ENCODE measurements at places on chromosomes 11 and 22.

DNA sequence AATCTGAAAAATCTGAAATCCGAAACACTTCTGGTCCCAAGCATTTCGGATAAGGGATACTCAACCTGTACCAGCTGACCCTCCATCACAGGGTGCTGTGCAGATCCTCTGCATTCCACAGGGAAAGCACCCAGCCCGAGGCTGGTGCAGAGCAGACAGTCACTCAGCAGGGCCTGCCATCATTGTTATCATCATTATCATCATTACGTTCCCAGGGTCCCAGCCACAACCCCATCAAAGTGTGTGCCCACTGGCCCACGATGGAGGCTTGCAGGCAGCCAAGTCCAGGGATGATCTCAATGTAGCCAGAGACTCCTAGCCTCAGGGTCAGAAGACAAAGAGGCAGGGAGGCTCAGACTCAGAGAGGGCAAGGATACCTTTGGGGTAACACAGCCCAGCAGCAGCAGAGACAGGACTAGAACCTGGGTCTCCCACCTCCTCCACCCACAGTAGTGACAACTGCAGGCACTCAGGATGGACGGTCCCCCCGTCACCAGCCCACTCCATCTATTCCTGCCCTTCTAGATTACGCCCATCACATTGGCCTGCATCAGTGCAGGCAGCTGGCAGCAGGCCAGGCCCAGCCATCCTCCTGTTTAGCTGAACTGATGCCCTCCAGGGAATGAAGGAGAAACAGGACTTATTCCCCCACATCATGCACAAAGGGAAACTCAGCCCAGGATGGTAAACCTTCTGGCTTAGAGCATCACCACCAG is 10.3 kb downstream of the GAL3ST1 start:
- DNase-seq: no peak

DNA sequence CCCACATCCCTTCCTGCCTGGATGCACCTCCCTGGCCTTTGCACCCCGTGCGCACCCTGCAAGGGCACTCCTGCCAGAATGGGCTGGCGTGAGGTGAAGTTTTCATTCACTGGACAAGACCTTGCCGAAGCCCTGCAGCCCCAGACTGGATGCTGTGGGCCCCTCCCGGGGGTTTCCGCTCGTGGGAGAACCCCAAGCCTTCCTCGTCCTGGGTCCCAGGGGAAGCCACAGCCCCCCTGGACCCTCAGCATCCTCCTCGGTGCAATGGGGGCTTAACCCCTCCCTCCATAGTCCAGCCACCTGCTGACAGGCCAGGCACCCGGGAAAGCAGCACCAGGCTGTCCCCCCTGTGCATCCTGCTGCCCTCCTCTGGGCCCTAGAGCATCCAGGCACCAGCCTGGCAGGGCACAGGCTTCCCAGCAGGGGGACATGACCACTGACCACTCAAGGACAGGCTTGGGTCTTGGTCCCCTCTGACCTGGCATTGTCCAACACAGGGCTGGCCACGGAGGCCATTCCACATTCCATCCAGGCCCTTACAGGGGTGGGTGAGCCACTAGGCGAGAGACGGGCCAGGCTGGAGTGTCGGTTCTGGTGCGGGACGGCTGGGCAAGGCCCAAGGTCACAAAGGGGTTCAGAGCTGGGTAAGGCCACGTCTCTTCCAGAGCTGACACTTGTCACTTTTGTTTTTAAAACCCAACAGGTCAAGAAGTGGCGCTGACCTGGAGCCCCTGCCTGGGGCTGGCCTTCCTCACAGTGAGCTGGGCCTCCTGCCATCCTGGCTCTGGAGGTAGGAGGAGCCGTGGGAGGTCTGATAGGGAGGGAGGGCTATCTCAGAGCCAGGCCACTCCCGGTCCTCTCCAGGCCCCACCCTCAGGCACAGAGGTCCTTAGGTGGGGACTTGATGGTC is 41.5 kb upstream of the PPARA start:
- DNase-seq: peak; percentile 40

- no peak for DNase-seq
Measured at GRCh38 chr11:12871241-12871640, 137.9 kb upstream of the RASSF10 start.

GRCh38 chr22:21448627-21449416 is 18.4 kb upstream of the TMEM191C start:
- no peak for DNase-seq

DNA sequence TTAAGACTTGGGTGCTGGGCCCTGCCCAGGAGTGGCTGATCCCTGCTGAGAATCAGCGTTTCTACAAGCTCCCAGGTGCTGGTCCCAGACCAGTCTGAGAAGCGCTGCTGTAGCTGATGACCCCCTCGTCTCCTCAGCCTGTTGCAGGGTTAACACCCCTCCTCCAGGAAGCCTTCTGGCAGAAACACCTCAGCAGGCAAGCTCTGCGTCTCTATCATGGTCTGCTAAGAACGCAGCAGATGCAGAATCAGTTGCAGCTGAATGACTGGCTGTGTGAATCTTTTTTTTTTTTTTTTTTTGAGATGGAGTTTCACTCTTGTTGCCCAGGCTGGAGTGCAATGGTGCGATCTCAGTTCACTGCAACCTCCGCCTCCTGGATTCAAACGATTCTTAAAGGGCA is 132.5 kb downstream of the CACNA1I start:
- DNase-seq: no peak

DNA sequence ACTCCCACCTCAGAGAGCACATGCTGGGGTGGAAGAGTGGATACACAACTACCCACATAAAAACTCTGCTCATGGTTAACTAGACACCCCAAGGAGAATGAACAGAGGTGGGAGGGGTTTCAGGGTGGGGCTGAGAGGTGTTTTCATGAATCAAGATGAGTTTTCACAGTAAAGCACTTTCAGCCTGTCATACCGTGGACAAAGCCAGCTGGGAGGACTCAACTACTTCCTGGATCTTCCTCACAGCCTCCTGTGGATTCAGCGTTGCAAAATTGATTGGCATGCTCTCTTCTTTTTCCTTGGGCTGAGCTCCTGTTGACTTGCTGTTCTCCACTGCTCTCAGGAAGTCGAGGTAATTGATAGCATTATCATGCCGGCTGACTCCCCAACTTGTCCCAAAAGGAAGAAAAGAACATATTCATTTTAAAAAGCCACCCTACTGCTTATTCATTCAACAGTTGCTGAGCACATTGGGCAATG is 168.5 kb downstream of the MPPED1 start:
- DNase-seq: no peak

DNA sequence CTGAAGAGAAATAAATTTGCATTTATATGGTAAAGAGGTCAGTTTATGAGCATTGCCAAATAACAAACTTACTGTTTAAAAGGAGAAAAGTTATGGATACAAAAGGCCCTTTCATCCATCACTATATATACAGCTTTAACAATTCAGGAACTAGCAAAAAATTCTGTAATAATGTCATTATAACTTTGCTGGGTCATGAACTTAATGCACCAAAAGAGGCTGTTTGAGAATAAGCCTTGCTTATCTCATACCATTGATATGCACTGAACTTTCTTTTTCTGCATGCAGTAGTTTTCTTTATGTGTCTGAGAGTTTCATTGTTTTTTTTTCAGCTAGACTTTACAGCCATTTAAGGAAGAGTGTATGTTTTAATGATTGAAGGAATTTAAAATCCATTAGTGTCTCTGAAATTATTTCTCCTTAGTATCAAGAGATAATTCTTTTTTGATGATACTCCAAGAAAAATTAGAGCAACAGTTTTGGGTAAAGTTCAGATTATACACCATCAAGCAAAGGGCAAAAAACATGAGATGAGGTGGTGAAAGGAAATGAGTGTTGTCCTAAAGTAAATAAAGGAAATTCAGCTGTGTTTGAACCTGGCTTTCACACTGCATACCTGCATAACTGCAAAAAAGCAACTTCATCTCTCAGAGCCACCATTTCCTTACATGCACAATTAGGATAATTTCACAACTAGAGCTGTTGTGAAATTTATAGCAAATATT is 188.2 kb upstream of the ANO3 start:
- no peak for DNase-seq

DNA sequence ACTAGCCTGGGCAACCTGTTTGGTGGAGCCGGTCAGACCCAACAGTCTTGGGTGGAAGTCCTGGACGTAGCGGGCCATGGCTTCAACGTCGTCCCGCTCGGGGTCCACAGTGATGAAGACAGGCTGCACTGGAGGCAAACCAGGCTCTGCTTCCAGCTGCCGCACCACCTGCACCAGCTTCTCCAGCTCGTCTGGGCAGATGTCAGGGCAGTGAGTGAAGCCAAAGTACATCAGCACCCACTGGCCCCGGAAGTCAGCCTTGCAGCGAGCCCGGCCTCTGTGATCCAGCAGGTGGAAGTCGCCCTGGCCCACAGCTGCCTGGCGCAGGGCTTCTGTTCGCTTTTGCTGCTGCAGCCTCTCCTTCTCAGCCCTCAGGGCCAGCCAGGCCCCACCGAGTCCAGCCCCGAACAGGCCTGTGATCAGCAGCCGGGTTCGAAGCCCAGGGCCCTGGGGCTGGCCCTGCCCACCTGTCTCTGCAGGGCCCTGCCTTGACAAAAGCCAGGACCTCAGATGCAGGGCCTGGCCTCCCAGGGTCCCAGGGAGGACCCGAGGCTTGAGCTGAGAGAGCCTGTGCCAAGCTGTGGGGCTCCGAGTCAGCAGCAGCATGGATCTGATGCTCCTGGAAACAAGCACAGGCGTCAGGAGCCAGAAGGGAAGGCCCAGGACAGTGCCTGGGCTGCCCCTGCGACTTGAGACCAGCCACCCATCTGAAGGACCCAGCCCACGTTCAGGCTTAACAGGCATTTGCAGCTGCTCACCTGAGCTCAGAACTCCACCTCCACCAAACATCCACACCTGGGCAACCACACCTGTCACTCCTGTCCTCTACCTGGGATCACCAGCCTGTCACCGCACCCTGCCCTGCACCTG is 1.4 kb downstream of the SCO2 start:
- no peak for DNase-seq

DNA sequence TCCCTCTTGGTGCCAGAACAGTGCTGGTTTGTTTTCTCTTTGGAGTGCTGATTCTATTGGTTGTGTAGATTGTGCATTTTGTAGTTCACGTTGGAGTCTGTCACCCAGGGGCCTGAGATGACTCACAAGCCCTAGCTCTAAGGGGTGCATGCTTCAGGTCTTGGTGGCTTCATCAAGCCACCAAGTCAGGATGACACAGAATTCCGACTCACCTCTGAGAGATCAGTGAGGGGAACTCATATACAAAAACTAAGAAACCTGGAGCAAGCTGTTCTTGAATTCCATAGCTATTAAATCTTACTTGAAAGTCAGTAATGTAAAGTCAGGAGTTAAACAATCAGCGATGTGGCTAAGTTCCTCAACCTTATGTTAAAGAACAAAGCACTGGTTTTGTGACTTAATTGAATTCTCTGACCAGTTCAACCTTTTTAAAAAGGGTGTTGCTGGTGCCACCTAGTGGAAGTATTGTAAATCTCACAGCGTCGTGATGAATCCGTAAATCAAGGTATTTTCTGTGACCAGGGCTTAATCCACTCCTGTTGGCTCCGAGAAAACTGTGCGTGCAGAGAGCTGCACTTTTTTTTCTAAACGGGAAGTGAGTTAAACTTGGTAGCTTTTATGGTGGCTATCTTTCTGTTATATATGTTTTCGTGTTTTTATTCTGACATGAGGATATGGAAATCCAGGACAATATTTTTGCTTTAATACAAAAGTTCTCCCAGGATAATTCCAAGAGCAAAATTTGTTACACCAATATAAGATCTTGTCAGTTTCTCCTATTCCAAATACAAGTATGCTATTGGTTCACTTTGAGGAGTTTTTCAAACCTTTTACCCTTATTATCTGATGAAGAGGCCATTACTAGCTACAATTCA is 14.6 kb downstream of the MMP13 start:
- peak; percentile 76 for DNase-seq

GRCh38 chr11:10287766-10288715 is 6.0 kb downstream of the SBF2 start:
- DNase-seq: no peak

DNA sequence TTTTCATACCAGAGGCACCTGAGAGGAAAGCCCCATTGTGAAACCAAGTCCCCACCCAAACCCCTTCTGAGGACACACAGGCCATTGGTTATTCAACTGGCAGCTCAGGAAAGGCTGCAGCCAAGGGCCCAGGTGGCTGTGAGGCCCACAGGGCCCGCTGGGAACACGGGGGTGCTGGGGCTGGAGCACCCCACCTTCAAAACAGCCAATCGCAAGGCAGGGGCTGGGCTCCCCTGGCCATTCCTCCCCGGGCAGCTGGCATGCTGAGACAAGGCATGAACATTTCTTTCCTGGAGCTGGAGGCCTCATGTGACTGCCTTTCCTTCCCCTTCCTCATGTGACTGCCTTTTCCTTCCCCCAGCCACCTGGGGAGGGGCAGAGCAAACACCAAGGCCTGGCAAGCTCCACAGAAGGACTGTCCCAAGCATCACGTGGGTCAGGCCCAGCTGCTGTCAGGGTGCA is 76.9 kb downstream of the PIWIL3 start:
- DNase-seq: peak; percentile 23

DNA sequence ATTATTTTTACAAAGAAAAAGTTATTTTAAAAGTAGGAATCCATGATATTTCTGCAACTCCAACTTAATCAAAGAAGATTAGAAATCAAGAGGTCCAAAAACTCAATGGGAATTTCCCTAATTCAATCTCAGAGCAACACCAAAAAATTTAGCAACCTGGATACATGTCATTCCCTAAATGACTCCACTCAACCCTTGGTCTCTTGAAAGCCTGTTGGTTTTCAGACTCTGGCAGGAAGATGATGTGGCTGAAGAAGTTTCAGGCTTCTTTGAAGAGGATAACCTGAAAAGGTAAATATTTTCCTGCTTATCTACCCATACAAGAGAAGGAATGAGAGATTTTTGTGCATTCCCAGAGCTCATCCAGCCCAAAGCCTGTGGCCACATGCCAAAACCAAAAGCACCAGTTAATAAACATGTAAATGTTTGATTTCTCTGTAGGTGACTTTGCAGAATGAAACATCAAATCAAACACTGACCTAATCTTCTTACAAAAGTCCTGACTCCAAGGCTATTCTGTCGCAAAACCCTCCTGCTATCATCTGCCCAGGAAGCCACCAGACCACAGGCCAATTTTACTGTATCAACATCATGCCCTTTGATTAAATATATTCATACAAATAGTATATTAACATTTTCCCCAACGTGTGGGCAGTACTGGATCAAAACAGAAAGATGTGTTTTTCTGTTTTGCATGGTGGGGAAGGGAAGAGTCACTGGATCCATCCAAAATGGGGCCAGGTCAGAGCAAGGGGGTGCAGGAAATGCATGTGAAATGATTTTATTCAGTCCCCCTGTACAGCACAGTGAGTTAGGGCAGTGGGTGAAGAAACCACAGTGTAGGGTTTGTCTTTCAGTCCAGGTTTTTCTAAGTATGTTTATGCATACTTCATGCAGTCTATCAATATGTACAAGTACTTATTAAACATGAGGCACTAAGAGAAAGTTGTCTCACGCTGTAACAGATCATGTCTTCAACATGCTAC is 38.8 kb downstream of the SMCO4 start:
- DNase-seq: no peak

GRCh38 chr11:3840004-3840869 is 522 bp downstream of the RHOG start:
- DNase-seq: no peak

DNA sequence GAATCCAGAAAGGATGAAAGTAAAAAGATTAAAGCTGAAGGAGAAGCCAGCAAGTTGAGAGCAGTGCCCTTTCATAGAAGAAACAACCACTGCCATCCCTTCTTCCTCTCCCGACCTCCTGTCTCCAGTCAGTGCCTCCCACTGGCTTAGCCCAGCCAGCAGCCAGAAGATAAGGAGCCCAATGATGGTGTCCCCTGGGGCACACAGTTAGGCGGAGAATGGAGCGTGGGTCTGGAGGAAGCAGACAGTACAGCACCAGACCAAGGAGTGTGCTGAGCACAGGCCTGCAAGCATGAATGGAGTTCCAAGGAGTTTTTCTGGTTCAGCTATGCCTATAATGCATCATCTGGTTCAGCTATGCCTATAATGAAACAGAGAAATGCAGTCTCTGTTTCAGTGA is 54.3 kb upstream of the TNRC6B start:
- no peak for DNase-seq

- DNase-seq: no peak
Measured at GRCh38 chr11:115555336-115556090, 51.3 kb upstream of the CADM1 start.
